ENCODE measurements at places on chromosomes 4 and X. TPM values are rescaled to one million over a fixed set of nuclear protein-coding genes. Genes with fewer than 3 reads are reported as not detected.

GRCh38 chr4:159273141-159273438 lies 170.2 kb downstream of the RAPGEF2 start:
- DNase-seq = no peak

GRCh38 chr4:182291175-182291574 lies 48.0 kb downstream of the TENM3 start:
- no peak for DNase-seq

- DNase-seq = no peak
Observed at GRCh38 chrX:45266456-45266855, 65.8 kb upstream of the DIPK2B start.

DNA sequence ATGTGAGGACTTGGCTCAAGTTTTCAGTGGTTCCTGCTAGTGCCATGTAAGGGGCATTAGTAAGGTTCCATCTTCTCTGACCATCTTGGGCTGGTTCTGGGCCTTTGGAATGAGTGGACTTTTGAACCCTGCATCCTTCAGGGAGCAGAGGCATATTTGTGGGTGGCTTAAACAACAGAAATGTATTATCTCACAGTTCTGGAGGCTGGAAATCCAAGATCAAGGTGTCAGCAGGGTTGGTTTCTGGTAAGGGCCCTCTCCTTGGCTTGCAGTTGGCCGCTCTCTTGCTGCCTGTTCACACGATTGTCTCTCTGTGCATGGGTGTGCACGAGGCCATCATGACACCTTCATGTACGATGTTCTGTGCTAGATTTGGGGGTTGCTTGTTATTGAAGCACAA lies 21.3 kb downstream of the CCKAR start:
- no peak for DNase-seq

GRCh38 chr4:122151982-122152710 lies at the start of gene BLTP1:
TSS of gene BLTP1 (plus strand) at chr4:122152331. CDS start at chr4:122170648, 18,317 bp downstream.
- DNase-seq = peak; percentile 91

DNA sequence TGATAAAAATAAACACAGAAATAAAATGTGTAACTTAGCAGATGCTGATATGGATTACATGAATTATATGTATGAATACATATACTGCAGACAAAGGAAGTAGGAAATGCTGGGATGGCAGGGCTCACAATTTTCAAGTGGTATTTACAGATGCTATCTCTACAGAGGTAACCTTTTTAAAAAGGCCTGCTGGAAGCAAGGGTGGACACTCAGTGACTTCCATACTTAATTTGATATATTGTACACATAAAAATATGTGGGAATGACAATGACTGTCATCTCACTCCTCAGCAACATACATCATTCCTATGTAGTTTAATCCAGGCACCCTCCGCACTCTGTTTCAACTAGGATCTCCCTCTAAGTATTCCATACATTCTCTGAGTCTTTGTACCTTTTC lies 452.9 kb downstream of the DTHD1 start:
- DNase-seq = no peak

DNA sequence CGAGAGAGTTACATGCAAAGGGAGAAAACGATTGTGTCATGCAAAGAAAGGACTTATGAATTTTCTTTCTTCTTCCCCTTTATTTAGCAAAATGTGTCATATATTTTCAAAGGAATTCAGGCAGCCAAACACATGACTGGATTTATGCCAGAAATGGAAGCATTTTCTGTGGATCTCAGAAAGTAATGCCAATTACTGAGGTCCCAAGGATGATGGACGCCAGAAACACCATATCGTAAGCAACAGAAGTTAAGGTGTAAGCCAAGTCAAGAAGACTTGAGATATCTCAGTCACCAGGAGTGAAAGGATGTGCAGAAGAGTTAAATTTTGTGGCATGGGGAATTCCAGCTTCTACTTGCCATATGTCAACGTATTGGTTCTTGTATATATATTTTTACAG lies 255.1 kb downstream of the GBA3 start:
- no peak for DNase-seq

DNA sequence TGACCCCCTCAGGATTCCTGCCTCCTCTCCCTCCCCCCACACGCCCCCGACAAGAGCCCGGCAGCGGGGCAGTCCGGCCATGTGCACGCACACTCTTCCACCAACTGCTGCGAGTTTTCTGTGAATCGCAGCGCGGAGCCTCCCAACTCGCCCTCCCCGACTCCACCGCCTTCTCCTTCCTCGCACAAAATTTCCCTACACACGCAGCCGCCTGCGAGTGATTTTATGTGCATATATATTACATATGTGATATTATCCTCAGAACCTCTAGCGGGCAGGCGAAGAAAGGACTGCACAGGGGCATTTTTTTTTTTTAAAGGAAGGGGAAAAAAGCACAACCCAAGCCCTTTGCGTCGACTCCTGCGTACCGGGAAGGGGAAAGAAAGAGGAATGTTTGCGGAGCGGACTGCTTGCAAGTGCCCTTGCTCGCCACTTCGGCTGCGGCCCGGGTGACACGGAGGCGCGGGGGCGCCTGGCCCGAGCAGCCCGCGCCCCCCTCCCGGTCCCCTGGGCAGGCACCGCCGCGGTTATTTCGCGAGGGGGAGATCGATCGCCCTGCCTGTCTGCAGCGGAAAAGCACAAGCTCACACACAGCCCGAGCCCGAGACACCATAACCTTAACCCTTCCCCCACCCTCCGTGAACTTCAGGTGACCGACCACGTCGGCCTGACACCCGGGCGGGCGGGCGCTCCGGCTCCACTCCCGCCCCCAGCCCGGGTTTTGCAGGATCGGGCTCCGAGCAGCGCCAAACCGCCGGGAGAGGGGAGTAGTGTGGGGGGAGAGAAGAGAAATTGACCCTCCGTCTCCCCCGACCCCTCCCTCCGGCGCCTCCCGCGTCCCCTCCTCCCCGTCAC lies 2.3 kb downstream of the ZNF827 start:
- peak; percentile 87 for DNase-seq

DNA sequence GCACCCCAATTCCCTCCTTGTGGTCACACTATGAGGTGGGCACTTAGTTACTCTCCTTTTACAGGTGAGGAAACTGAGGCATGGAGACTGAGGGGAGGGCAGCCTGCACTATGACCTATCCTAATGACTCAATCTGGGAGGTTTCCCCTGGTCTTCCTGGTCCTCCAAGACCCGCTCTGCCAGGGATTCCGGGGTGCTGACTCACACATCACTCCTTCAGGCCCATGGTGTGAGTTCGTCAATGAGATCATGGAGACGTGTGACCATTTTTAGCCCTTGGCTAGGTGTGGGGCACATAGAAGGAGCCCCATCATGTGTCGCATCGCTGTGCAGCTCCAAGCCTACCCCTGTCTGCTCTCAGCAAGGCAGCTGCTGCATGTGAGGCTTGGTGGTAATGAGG lies 32.4 kb upstream of the BCOR start:
- DNase-seq = no peak

GRCh38 chr4:140887467-140887866 lies 131.3 kb upstream of the TBC1D9 start:
- no peak for DNase-seq

- DNase-seq = peak; percentile 85
Observed at GRCh38 chr4:179989975-179990374, 2253.2 kb upstream of the TENM3 start.

DNA sequence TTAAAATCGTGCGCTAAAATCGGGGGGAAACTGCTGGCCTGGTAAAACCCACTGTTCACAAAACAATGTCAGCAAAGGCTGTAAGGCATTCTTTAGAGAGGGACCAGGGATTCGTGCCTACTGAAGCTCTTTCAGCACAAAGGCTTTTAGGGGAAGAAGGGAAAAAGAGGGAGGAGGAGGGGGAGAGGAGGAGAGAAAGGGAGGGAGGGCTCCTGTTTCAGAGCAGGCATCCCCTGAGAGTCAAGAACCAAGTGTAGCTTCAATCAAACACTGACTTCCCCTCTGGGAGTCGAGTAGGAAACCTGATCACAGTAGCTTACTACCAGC lies 9.5 kb downstream of the BCOR start:
- DNase-seq = no peak

DNA sequence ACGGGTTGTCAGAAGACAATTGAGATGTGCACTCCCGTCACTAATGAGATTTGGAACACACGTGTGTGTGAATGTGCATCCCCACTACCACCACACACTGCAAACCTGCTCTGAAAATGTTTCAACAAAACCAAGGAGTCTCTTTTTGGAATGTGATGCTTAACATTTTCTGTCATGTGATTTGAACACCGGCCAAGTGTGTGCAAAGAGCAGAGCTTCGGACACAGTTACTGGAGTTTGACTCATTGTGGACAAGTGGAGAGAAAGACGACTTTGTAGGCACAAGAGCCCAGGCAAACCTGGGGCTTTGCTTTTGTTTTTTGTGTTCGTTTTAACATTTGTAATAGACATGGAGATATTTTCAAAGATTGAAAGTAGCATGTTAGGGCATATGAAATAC lies 49.2 kb downstream of the CCKAR start:
- DNase-seq = no peak

- no peak for DNase-seq
Observed at GRCh38 chrX:44765556-44765955, 78.3 kb upstream of the DUSP21 start.

DNA sequence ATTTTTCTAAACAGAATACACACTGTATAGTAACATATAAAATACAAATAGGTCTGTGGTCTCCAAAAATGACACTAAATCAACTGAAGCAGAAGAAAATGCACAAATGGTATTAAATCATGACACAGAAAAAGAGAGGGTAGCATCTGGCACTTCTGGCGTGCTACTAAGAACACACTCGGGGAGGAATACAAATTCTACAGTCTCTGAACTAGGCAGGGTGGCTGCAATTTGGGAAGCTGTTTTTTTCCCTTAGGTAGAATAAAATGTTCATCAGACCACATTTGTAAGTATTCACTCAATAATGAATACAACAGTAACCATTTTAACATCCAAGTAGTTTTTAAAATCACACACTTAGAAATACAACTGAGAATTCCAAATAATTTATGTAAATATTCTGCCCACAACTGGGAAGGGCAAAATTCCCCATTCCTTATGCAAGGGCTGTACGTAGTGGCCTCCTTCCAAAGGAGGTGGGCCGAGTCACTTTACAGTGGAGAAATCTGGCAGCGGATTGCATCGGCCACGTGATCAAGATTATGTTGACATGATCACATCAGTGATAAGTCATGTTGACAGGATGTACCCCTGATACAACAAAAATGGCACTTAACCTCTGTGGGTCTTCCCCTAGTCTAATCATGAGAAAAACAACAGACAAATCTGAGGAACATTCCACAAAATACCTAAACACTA lies 101.1 kb downstream of the TSPAN5 start:
- no peak for DNase-seq

GRCh38 chr4:79620617-79621016 lies 212.6 kb upstream of the GK2 start:
- no peak for DNase-seq

- no peak for DNase-seq
Observed at GRCh38 chr4:107843391-107843790, 18.7 kb downstream of the SGMS2 start.

GRCh38 chrX:52015794-52016193 lies 53.2 kb downstream of the MAGED4B start:
- DNase-seq = no peak

DNA sequence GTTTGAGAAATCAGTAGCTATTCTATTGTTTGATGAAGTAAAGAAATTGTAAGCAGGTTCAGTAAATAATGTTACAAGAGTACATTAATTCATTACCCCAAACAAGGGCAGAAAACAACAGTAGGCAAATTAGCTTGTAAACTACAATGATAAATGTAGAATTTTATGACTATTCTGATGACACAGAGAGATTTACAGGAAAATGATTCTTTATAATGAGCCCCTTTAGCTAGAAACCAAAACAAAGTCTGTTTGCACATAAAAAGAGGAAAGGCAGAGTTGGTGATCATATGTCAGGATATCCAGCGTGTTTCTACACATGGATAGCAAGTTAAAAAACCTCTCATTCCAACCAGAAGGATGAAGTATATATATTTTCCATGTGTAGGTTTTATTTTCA lies 204.8 kb downstream of the CFAP299 start:
- no peak for DNase-seq

DNA sequence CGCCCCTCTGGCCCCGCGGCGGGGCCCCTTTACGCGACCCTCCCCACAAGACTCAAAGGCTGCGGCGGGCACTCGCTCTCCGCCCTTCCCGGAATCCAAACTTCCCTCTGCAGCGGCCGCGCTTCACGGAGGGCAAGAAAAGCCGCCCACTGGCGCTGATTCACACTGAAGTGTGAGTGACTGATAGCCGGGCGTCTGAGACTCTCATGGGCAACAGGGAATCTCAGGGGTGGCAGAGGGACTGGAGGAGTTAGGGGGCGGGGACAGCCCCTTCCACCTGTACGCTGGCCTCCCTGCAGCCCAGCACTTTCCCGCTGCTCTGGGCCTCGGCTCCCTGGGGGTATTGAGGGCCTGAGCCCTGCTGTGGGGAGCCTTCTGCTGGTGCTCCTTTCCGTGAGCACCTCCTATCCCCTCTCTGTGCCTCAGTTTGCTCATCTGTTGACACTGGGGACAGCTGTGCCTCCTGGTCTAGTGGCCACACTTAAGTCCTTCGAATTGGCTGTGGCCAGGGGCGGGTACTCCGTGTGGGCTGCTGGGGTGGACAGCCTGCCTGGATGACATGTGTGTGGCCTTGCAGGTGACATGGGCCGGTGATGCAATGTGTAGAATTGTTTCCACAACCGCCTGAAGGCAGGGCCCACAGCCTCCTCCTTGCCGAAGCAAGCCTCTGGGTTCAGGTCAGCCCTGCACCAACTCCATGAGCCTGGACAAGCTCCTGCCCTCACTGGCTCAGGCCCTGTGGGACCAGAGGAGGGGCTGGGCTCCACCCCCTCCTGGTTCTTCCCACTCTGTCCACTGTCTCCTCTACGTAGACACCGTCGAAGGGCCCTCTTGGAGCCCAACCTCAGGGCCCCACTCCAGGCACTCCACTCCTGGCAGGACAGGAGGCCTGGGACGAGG lies 951 bp downstream of the SH3BP2 start:
- peak; percentile 41 for DNase-seq

DNA sequence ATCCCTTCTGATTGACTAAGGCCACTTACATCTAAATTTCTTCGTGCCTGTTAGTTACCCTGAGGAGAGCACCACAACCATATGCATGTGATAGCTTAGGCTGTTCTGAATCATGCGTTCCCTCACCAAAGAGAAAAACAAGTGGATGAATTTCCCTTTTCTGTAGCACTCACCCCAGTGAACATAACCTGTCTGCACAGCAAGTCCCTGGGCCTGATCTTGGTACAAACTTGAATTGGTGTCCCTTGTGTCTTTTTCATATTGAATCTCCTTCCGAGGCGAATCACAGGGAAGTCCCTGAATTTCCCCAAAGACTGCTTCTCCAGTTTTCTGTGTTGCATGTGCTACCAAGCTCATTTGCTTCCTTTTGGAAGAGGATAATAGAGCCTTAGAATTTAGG lies 100.4 kb downstream of the KLHL8 start:
- DNase-seq = no peak

CT45A2 gene
- total RNA-seq = not detected

MCF2 gene
- 0.39 TPM for total RNA-seq

HGFAC gene
- total RNA-seq = not detected

RHOXF2 gene
- total RNA-seq = not detected

RTL3 gene
- total RNA-seq = not detected

PDE5A gene
- 1.4 TPM for total RNA-seq

ATOH1 gene
- not detected for total RNA-seq

All from B cell (primary cell).